ENCODE measurements at places on chromosomes 3 and 15. TPM values are rescaled to one million over a fixed set of nuclear protein-coding genes. Genes with fewer than 3 reads are reported as not detected.

Gene SPATA12
- total RNA-seq = not detected

Gene SAMMSON
- total RNA-seq = not detected

Gene BCHE
- 9.2 TPM for total RNA-seq

Gene JMJD7
- 7.6 TPM for total RNA-seq

Gene TLR9
- 0.25 TPM for total RNA-seq

Gene LRRC31
- total RNA-seq = not detected

DNA sequence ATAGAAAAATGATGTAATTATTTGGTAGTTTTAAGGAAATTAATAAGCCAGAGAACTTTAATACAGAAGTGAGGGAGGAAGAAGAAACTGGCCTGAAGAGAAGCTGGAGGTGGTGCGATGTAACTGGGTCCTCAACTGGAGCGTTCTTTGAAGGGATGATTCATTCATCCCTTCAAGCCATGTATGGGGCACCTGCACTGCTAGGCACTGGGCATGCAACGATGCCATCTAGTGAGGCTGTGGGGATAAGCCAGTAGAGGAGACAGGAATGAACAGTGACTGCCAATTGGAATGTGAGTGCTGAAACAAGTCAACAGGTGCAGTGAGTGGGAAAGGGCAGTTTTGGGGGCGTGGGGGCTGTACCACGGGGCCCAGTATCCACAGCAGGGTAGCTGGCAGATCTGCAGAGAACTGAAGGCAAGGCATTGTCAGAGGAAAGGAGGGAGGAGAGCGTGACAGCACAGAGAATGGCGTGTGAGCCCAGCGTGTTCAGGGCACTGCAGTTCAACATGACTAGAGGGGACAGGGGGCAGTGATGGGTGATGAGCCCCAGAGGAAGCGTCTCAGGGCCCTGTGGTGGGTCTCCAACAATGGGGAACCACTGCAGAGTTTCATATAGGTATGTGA, 3.8 kb upstream of the KIF23 start:
- no peak for DNase-seq

DNA sequence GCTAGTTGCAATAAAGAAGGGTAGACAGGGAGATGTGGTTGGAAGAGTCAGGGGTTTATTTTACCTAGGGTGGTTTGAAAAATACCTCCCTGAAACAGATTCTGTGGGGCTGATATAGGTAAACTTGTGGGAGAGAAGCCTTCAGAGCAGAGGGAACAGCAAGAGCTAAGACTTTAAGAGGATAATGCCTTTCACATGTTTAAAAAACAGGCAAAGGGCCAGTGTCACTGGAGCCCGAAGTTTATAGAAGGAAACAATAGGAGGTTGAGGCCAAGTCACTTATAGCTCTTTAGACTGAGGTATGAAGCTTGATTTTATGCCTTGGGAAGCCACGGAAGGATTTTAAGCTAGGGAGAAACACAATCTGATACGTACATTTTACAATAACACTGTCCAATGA, 448.7 kb downstream of the TAFA4 start:
- no peak for DNase-seq

DNA sequence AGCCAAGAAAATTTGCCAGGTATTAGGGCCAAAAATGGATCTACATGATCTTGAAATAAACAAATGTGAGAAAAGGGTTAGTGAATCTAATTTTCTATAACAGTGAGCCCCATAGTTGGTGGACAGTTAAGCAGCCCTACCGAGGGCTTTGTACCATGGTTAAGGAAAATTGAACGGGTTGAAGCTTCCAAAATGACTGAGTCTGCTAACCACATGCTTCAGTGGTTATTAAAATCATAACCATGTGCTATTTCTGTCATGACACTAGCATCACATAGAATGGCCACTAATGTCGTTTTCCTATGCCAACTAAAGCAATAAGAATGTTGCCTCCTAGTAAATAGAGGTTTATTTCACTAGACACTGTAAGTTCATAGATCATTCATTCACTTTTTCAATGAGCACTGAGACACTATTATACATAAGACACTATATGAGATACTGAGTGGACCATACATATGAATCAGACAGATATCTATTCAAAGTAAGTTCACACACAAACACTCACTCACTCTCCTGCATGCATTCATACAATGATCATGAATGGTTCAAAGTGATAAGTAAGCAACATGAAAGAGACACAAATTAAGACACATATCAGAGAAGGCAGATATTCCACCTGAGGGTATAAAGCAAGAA, 4.3 kb downstream of the SST start:
- no peak for DNase-seq

DNA sequence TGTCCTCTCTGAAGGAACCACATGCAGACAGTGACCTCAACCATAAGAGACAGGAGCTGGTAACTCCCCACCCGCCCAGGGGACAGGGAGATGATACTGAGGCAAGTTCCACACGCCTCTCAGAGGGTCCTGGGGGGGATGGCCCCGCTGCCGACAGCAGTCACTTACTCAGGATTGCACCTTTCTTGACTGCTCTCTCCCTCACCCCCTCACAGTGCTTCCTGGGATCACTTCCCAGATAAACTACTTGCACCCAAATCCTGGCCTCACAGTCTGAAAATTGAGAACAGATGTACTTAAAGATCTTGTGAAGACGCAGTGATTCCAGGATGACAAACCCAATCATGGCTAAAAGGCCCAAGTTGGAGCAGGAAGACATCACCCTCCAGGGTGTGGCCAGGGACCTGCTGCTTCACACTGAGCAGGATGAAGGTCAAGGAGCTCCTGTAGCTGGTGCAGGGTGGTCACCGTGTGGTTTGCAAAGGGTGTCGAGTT, 207.6 kb downstream of the ADAMTS17 start:
- no peak for DNase-seq

DNA sequence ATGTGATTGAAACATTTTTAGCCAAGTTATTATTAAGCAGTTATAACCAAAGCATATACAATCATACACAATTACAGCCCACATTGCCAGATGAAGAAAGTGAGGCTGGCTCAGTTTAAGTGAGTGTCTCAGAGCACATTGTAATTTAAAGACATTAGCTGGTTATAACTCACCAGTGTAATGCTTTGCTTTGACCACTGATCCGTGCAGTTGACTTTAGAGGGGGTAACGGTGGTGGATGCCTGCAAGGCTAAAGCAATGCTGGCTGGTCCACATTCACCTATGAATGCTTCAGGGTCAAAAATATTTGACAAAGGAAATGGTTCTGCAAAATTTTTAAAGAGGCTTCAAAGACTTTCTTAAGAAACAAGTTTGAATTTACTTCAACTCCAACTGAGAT, 1.2 kb downstream of the C3orf85 start:
- DNase-seq = no peak

DNA sequence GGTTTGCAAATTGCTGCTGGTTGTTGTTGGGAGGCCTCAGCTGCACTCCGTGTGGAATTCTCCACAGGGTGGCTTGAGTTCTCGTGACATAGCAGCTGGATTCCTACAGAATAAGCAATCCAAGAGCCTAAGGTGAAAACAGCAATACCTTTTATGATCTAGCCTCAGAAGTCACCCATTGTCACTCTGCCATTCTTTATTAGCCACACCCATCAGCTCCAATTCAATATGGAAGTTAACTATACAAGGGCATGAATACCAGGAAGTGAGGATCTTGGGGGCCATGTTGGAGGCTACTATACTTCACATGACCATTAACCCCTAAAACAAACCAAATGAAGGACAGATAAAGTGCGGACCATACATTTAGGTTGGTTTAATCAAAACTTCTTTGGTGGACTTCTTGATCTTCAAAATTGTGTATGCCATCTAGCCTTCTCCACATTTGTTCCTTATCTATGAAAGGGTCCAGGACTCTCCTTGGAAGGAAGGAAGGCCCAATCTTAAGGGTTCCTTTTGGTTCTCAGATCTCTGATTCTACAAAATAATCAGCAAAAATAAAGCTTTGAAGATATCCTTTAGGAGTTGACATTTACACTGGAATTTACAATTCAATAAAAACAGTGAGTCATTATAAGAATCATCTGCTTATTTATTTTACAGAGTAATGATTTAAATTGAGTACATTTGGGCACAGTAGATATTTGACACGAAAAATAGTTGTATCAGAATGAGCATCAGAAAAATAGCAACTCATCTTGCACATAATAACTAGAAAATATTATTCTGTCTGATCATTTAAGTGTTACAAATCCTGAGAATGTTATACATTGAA, 21.5 kb downstream of the CIAO2A start:
- no peak for DNase-seq

DNA sequence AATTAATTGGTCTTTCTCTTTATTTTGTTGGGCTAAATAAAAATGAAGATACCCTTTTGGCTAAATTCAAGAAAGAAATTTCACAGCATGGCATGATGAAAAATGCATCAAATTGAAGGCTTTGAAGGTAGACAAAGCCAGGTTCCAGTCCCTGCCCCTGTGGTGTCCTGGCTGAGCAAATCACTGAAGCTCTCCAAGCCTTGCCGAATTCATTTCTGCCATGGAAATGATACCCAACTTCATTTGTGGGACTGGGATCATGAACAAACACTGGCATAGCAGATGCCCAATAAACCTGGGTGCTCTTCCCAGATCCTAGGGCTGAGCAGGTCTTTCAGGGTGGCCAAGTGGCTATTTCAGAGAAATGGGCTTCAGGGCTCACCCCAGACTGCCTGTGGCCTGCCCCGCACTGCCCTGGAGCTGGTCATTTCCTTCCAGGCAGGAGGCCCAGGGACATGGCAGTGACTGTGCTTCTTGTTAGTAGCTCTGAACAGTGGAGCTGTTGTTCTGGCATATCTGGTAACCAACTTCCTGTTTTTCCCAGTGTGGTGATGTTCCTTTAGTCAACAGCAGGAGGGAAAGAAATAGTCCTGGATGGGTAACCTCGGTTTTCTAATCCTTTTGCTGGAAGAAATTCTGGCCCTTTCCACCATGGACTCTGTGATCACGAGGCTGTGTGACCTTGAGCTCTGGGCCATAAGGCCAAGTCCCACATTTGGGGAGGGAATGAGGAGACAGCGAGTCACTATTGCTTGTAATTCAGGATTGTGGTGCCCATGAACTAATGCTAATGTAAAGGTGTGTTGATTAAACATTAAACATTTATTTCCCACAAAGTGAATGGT, 47.6 kb downstream of the CTDSPL start:
- no peak for DNase-seq

GRCh38 chr3:130609166-130609979, 92.4 kb downstream of the COL6A6 start:
- peak; percentile 80 for DNase-seq

DNA sequence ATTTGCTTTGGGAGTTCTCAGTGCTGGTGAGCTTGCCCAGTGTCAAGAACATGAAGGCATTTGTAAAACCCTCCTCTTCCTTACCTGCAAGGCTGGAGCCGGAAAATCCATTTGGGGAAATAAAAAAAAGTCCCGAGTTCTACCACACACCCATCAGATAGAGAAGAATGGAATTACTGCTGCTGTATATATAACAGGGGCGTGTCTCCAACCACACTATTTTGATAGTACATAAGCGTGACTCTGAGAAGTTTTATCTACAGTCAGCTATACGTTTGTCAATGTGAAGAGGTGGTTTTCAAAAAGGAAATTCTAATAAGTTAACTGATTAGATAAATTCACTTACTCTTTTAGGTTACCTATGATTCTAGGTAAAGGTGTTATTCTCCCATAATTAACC, 1.3 kb upstream of the CPA3 start:
- no peak for DNase-seq

GRCh38 chr3:137191133-137191923, 233.5 kb downstream of the IL20RB start:
- no peak for DNase-seq

DNA sequence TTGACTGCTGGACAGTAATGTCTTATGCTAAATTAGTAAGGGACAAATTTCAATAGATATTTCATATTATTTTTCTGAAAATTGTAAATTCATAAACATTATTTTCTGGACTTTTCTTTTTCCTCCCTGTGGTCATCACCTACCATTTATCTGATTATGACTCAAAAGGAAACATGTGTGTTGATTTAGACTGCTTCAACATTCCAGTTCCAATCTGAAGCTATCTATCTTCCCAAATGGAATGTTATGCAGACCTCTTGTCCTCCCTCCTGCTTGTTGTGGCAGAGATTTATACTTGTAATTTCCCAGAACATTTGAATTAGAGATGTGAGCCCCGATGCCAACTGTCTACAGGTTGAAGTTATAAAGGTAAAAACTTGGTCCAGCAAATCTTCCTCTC, 803.4 kb downstream of the TUSC7 start:
- peak; percentile 77 for DNase-seq

Measured in astrocyte (in vitro differentiated cells and primary cell).